ENCODE measurements at places on chromosomes 2 and 18.

DNA sequence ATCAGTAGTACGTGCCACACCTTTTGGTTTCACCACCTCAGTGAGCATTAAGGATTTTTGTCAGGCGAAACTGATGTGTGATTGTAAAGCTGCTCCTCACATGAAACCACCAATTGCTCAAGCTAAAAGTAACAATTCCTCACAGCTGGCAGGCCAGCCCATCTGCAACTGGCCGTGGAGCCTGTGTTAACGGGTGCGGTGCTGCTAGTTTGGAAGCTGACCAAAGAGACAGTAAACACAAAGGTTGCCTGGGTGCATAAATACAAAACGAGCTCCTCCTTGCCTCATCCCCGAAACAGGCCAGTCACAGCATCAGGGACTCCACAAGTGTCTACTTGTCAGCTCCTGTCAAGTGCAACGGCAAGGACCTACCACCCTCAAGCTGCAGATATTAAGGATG is 32.0 kb downstream of the LGALSL start:
- DNase-seq: no peak

DNA sequence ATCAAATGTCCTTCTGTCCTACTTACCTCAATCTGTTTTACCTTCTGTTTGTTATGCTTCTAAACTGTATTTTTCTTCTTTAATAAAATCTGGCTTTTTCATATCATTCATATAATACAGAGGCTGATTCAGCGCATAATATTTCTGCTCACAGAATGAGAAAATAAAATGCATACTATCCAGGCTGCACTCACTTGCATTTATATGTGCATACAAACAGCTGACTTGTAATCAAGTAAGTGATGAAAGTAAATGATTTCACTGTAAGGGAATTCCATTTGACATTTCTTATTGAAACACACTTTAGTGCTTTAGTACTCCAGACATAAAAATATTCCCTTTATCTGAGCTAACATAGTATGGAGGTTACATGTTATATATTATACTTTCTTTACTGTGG is 75.3 kb upstream of the PROKR1 start:
- DNase-seq: no peak

GRCh38 chr18:77068321-77069312 is 64.0 kb downstream of the MBP start:
- no peak for DNase-seq

DNA sequence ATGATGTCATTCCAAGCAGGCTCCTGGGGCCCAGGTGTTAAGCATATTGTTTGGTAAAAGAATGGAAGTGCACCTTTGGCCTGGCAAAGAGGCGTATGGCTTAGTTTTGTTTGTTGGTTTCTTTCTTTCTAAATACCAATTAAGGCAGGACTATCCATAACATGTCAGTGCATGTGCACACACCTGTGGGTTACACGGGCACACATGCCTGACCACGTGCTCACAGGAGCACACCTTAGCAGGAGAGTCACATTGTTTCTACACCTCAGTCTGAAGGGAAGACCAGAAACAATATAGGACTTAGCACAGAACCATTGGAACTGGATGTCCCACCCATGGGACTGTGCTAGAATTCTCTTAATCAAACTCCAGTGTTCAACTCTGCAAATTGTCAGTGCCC is 127.8 kb downstream of the FBXO15 start:
- no peak for DNase-seq

GRCh38 chr18:25875551-25876240 is 214.7 kb downstream of the SS18 start:
- DNase-seq: no peak

GRCh38 chr18:49658823-49659404 is 97.1 kb downstream of the LIPG start:
- DNase-seq: no peak

DNA sequence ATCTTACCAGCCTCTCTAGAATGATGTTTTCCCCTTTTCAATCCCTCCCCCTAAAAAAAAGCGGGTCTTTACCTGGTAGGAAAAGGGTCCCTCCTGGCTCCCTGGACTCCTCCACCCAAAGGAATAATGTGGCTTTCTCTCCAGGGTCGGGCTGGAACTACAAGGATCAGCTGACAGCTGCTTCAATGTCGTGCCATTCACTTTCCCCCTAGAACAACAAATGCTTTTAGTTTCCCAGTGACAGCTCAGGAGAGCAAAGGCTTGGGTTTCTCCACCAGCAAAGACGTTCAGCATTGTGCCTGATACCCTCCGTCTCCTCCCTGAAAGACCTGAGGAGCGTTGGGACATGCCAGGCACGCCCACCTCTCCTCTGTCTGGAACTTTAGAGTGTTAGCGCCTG is 173.8 kb upstream of the SIX3 start:
- no peak for DNase-seq

DNA sequence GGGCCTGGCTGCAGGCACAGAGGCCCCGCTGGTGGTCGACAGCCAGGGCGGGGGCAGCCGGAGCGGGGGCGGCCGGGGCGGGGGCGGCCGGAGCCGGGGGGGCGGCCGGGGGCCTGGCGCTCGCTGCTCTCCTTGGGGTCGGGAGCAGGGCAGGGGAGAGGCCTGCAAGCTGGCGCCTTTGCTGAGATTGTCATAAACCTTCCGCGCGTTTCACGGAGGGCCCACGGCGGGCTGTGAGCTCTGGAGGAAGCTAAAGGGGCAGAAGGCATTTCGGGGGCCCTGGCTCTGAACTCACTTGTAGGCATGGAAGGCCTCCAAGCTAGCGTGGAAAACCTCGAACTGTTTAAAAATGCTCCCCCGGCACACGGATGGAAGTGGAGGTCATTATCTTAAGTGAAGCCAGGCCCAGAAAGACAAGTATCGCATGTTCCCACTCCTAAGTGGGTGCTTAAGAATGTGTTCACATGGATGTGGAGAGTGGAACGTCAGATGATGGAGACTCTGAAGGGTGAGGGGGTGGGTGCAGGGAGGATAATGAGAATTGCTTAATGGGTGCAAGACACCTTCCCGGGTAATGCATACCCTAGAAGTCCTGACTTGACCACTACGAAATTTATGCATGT is 629 bp downstream of the PRELID3A start:
- DNase-seq: no peak

- peak; percentile 71 for DNase-seq
Measured at GRCh38 chr18:63969942-63970808, at the start of gene SERPINB8. Gene SERPINB8 (plus strand): TSS chr18:63970081. CDS start chr18:63978309, 8,228 bp downstream.

DNA sequence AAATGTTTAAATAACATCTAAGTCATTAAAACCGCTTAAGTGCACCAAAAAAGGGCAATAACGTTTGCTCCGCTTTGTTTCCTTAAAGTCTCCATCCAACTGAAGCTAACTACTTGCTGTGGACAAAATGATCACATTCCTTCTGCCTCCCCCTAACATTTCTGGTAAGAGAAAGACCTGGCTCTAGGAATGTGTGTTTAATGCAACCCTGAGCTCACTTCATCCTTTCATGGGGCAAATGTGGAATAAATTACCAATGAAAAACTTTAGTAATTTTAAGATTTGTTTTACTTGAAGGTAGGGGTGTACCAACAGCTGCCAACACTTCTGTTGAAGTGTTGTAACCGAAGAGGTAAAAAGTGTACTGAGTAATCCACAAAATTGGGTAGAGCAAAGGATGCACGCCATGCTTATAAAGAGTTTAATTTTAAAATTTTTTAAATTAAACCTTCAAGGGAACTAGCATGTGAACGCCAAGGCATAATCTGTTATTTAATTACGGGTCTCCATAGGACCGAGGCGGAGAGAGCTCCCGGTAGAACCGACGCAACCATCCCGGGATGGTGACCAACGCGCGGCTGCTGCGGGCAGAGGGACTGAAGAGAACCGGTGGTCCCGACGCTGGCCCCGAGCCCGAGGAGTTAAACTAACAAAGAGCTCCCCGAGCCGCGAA is 1.1 kb downstream of the HNRNPLL start:
- DNase-seq: no peak

DNA sequence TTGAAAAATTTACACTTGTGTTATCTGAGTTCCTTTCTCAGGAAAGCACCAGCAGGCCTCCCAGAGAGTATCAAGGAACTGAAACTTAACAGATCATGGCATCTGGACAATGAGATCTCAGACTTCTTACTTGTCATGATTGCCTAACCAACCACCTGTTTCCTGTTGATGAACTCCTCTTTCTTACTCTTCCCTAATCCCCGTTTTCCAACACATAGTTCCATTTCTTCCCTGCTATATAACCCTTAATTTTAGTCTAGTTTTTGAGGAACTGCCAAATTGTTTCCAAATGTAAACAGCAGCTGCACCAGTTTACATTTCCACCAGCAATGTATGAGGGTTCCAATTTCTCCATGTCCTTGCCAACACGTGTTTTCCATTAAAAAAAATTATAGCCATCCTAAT is 6.1 kb upstream of the FAM171B start:
- DNase-seq: no peak

DNA sequence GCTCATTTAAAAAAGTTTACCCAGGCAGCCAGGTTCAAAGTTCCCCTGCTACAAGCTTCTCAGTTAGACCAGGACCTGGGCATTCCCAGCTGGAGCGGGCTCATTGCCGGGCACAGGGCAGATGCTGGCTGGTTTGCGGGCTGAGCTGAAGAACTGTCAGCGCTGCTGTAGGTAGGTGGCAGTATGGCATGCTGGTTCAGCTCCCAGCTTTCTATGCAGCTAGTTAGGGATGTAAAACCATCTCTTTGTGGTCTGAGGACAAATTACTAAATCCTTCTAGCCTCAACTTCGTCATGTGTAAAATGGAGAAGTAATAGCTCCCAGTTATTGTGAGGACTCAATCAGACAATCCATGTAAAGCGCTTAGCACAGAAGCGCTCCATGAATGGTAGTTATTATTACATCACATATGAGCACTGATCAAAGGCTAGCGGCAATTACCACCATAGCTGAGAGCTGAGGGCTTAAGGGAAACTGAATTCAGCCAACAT is 2.4 kb upstream of the LDLRAD4 start:
- DNase-seq: peak; percentile 44

DNA sequence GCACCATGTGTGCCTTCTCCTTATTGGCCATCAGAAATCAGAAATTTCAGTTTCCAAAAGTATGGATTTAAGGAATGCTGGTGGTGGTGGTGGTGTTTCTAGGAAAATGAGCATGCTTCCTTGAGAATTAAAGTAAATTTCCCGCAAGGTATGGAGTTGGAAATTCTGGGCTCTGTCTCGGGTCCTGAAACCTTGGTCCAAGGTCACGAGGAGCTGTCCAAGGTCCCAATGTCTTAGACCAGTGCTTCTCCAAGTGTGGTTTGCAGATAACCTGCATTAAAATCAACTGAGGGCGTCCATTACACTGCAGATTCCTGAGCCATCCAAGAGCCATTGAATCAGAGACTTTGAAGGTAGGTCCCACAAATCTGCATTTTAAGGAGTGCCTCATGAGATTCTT is 210.9 kb upstream of the PKDCC start:
- peak; percentile 15 for DNase-seq

- DNase-seq: no peak
Measured at GRCh38 chr2:230925443-230925878, 419 bp upstream of the GPR55 start.

GRCh38 chr2:110718990-110719389 is 13.4 kb upstream of the ACOXL start:
- DNase-seq: no peak

DNA sequence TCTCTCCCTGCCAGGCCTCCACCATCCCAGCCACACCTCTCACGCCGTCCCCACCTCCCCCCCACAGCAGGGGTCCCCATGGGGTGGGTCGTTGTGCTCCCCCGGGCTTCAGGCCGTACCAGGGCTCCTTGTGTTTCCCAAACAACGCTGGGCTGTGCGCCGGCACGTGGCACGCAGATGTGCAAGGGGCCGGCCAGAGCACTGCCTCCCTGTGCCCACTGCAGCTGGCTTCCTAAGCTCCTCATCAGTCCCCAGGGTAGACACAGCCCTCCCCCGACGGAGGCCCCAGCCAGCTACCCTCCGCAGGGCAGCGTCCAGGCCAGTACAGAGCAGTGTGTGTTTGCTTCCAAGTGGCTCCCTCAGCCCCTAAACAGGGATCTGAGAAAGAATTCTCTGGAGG is 34.0 kb downstream of the BIN1 start:
- no peak for DNase-seq

- DNase-seq: no peak
Measured at GRCh38 chr2:20404950-20405349, 41.9 kb upstream of the RHOB start.
